ENCODE measurements at places on chromosomes 3 and 15.

DNA sequence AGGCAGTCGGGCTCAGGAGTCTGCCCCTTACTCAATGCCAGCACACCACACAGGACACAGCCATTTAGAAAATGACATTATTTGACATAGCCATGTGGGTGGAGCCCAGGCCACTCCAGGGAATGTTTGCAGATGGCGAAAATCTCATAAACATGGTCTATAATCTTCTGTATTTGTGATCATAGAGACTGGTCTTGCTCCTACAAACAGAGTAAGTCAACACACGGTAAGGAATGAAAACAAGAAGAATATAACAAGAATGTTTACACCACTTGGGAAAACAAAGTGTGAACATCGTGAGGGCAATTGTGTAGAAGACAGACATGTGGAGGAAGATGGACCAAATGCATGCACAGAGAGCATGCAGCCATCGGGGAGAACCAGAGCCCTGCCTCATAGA, 68.2 kb downstream of the SEMA5B start:
- no peak for DNase-seq

- no peak for DNase-seq
Observed at GRCh38 chr3:111613294-111613693, 18.1 kb upstream of the ZBED2 start.

DNA sequence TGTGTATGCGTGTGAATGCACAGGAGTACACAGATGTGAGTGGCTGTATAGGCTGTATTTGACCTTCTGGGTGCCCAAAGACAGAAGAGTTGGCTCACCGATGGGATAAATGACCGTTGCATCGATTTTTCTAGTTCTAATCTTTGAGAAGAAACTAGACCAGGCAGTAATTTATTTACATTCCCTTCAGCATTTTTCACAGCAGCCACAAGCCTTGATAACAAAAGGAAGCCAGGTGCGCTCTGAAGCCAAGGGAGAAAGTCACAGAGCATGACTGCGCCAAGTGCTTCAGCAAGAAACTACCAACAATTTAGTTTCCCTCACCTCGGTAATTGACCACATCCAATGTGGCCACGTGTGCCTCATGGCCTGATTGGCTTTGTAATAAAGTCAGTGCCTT, 5.9 kb upstream of the FAM3D start:
- DNase-seq: no peak

GRCh38 chr15:42385206-42385979, 26.1 kb downstream of the CAPN3 start:
- peak; percentile 19 for DNase-seq

DNA sequence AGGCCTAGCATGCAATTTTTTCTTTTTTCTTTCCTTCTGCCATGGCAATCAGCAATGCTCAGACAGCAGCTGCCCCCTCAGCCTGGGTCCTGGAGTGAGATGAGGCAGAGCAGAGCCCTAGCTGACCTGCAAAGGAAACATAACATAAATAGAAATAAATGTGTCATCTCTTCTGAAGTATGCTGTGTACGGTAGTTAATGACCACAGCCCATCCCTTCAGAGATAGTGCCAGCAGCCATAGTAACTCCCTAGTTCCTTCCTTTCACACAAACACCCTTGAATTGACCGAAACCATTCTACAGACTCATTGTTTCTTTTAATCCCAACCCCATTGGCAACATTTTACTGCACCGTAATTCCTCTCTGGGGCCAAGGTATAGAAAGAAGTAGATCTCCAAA, 8.4 kb upstream of the CD47 start:
- no peak for DNase-seq

DNA sequence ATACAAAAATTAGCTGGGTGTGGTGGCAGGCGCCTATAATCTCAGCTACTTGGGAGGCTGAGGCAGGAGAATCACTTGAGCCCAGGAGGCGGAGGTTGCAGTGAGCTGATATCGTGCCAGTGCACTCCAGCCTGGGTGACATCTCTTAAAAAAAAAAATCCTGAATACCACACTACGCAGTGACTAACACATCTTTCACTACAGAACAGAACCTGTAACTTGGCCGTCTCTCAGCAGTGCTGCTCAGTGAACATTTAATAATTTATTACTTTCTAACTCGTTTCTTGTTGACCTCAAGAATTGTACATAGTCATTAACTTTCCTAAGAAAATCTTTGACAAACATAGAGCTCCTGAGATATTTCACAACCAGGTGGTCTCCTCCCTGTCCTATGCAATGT, 3.8 kb downstream of the GREM1 start:
- DNase-seq: no peak

- peak; percentile 35 for DNase-seq
Observed at GRCh38 chr3:127699416-127700300, 26.9 kb downstream of the ABTB1 start.

DNA sequence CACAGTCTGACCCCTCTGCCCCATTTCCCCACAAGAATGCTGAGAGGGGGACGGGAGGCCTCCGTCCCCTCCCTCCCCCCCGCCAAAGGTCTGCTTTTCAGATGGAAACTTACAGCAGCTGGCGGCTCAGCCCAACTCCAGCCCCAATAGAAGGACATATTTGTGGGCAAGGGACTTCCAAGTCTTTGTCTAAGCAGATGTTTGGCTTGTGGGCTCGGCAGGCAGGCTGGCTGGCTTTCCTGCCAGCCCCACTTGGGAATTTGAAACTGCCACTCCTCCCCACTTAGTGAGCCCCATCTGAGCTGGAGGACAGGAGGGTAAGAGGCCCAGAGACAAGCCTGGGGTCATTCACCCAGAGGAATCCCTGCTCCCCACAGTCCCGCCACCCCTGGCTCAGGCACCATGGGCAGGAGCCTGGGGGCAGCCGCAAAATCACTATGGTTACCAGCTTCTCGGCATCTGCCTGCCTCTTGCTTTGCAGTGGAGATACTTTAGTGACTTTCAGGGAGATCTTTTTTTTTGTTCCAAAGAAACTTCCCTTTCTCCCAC, 53.6 kb downstream of the LMCD1 start:
- DNase-seq: no peak

- no peak for DNase-seq
Observed at GRCh38 chr3:140176526-140176925, 241.5 kb downstream of the CLSTN2 start.

DNA sequence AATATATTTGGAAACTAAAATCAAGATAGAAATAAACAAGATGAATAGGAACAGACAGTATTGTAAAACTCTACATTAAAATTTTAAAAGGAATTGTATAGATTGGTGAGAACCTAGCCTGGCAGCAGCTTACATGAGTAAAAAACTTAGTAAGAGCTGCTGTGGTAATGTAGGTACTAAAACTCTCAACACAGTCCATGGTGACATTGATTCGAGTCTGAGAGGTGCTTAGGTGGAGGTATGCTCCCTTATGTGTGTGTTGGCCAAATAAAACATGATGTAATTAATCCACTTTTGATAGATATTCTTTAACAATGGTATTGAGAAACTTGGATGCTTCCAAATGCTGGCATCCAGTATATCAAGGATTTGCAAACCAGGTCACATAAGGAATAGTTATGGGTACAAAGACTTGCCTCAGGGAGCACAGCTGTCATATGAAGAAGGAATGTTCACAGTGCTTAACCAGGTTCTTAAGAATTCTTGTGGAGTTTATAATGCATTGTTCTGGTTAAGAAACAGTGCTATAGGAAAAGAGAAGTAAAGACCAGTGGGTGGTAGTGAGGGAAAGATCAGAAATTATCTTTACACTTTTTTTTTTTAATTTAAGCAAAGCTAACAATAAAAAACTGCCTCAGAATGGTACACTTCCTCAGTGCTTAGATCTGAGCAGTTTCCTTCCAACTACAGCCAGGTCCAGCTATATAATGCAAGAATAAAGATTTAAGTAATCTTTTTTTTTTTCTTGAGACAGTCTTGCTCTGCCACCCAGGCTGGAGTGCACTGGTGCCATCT, 24.6 kb upstream of the IL20RB start:
- no peak for DNase-seq

DNA sequence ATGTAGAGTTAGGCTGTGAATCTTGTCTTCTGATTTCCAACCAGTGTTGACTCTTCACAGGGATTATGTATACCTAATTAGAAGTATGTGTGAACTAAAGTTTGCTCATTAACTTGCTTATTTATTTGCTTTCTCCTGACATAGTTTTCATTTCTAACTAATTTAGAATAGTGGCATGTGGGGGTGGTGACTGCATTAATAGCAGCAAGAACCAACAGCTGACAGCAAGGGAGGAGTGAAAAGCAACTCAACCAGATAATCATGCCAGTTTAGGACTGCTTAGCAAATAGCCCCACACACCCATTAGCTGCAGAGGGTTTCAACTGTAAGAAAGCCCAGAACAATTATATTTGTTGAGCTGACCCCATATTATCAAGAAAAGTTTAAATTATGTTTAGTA, 3.8 kb downstream of the ST3GAL6 start:
- no peak for DNase-seq
